MCF 10A (cell line): ENCODE measurements at places on chromosomes 11 and 22.
A peak's percentile ranks its signal among the peaks of the same experiment; 100 is the strongest.

DNA sequence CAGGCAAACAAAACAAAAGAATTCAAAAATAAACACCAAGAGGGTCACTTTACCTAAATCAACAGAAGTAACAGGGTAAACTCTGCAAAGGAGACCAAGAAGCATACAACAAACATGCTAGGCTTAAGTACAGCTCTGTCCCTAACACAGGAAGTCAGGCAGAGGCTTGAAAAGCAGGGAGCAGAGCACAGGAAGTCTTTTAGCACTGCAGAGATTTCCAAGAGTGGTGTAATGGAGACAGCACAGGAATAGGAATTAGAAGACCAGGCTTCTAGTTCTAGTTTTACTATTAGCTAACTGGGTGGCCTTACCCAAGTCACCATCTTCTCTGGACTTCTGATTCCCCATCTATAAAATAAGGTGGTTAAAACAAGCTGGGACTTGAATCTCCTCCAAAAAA, 1.9 kb downstream of the RBFOX2 start:
- DNase-seq: peak; percentile 17

- no peak for DNase-seq
Observed at GRCh38 chr22:17349172-17349571, 20.1 kb upstream of the CECR2 start.

DNA sequence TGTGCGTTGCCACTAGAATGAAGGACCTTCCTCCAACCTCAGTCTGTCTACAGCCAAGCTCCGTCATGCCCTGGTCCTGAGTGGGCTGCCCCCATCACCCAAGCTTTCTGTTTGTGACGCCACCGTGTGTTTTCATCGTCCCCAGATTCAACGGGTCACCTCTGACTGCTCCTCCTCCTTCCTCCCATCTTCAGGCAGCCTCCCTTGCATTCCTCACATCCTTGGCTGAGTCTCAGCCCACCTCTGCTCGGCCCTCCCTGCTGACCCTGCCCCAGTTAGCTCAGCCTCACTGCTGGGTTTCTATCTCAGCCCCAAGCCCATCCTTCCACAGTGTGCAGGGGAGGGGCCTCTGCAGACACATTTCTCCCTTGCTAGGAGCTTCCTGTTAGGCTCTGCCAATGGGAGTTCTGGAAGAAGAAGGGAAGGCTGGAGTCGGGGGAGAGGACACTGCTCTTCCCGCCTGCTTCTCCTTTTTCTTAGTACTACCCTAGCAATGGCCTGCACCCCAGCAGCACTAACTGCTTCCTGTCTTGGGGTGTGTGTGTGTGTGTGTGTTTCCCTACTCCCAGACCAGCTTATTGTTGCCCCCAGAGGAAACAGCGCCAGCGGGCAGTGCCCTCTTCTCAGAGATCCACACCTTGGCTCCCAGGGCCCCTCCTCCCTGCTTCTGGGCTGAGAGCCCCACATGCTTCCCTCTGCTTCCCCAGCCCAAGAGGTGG, 5.2 kb downstream of the IFT27 start:
- no peak for DNase-seq

DNA sequence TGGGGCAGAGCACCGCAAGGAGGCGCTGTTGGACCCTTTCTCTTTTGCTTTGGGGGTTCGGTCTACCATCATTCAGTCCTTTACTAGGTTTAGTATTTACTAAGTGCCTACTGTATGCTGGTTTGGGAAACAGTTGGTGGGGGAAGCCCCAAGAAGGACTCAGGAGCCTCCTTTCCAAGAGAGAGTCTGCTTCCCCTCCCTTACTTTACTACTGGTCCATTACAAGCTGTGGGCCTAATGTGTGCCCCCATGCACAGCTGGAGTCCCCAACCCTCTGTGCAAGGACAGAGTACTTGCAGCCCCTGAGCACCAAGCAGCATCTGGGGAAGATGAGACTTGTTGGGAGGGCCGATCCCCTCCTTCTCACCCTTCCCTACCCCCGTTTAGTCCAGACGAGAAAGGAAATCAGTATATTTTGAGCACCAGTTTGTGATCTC, 876 bp upstream of the UBE2L6 start:
- peak; percentile 84 for DNase-seq

GRCh38 chr11:45725776-45726492, 60.5 kb upstream of the CHST1 start:
- no peak for DNase-seq

DNA sequence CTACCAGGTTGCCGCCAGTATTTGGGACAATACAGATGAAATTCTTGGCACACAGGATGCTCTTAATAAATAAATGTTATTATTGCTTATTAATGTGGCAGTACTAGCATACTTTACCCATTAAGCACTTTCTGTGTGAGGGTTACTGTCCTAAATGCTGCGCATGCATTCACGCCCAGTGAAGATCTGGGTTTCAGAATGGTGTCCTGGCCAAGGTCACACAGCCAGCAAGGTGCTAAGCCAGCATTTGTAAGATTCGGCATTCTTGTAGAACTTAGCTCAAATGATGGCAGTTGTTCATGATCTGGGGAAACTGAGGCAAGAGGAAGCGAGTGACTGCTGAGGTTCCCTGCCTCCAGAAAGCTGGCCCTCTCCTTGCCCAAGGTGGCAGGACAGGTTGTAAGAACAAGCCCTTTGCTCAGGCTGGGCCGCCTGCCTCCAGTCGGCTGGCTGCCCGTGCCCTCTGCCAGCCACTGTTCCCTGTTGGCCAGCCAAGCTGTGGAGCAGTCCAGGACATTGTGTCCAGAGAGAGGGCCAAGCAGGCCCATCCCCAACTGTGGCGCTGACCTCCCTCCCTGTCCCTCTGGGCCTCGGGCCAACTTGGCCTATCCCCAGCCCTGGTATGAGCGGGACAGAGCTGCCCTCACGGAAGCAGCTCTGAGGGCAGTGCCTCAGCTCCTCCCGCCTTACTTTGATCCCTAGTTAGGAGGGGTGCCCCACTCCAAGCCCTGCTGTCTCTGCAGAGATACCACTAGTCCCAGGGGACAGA, 28.8 kb downstream of the TOB2 start:
- DNase-seq: peak; percentile 85

DNA sequence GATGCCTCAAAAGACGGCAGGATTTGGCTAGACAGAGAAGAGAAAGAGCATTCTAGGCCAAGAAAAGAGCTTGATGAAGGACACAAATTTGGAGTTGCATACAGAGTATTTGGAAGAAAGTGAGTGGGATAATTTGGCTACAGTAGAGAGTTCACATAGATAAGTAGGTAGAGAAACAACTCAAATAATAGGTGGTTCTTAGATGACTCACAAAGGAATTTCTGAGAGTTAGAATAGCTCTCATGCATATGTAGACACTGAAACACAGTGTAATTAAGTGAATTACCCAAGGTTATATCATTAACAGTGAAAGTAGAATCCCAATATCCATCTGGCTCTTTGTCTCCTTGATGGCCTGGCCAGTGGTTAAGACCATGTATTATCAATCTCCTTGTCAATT, 228.6 kb upstream of the DDI1 start:
- DNase-seq: no peak

GRCh38 chr11:66183494-66184048, 84.9 kb upstream of the RAB1B start:
- DNase-seq: no peak

GRCh38 chr11:1219834-1220815, 2.7 kb upstream of the MUC5B start:
- no peak for DNase-seq

- DNase-seq: no peak
Observed at GRCh38 chr11:5690736-5691135, 1.1 kb downstream of the TRIM22 start.

GRCh38 chr11:11706028-11706427, 84.2 kb upstream of the GALNT18 start:
- DNase-seq: peak; percentile 61

DNA sequence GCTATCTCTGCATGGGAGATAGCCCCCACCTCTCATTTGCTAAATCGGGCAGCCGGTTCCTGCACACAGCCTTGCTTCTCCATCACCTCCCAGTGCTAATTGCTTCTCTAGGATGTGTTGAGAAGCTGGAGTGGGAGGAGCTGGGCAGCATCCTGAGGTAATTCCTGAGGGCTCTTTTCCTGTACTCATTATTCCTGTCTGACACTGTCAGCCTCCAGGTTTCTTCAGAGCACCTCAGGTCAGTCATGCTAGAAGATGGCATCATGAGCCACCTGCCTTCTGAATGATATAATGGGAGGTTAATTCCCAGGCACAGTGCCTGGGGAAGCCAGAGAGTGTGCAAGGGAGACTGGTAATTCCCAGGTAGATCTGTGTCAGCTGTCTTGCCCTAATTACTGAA, 133.0 kb downstream of the RAB38 start:
- DNase-seq: no peak

DNA sequence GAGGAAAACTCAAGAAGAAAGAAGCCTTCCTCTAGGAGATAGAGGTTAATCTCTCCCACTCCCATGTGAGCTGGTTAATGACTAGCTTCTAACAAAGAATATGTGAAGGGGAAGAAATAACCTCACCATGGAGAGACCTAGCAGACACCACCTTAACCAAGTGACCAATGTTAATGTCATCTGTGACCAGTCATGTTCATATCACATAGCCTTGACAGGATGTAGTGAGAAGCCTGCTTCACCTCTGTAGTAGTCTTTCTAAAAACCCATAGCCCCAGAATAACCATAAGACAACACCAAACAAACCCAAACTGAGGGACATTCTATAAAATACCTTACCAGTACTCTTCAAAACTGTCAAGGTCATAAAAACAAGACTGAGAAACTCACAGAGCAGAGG, 21.5 kb upstream of the POU2AF1 start:
- no peak for DNase-seq

GRCh38 chr11:43243927-43244326, 67.9 kb upstream of the API5 start:
- DNase-seq: no peak

GRCh38 chr22:48632646-48633246, 1194.9 kb downstream of the BRD1 start:
- no peak for DNase-seq

DNA sequence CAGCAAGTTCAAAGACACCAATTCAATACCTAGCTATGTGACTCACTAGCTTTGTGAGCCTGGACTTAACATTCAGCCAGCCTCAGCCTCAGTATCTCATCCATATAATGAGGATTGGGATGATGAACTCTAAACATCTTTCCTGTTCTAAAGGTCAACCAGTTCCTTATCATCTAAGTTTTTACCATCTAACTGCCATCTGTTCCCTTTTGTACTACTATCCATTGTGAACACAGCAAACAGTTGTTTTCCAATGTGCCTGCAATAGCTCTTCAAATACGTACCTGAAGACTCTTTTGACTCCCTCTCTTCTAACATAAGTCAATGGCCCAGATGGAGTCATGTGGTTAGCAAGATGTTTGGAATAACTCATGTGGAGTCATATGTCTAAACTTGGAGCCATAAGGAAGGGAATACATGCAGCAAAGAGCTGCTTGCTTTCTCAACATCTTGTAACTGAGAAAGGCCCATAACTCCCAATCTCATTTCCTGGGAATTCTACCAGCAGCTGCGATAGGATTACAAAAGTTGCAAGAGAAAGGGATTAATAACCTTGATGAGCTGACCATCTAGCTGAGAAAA, 19.4 kb downstream of the SYTL2 start:
- DNase-seq: no peak

DNA sequence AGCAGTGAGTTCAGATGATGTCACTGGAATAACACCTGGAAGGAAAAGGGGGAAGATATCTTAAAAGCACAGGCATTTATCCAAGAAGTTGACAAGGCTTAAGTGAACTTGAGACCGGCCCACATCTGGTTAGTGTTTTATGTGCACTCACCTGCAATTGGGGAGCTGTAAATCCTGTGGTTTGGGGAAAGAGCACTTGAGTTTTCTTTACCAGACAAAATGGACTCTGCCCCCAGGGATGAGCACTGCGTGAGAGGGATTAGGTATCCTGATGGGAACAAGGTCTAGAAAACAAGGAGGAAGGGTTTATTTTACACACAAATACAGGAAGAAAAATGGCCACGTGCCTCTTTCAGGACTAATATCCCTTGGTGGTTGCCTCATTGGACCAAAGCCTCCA, 15.2 kb downstream of the E2F8 start:
- DNase-seq: no peak

- peak; percentile 12 for DNase-seq
Observed at GRCh38 chr22:49789289-49790141, 38.2 kb downstream of the BRD1 start.

DNA sequence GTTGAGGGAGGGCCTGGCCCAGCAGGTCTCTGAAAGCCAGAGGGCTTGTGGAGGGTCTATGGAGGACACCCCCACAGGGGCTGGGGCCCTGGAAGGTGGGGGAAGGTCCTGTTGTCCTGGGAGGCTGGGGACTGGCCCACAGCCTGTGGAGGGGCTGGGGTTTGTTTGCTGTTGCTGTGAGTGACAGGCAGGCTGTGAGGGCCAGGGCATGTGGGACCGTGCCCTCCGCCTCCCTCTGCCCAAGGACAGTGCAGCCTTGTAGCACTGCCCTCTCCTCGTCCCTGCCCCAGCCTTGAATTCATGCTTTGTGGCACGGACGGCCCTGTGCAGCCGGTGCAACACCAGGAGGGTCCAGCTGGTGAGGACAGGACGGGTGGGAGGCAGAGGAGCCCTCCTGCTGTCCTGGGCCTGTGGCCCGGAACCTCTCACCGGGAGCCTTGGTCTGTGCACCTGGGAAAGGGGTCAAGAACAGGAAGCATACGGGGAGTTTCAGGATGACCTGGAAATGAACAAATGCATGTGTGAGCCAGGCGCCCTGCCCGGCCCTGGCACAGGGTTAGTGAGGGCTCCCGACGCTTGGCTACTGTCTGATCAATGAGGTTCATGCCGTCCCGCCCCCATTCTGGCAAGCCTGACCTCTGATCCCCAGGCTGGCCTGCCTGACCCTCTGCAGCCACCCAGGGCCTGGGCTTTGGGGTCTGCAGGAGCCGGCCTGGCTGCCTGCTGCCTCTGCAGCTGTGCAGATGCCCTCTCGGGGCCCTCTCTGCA, 37.4 kb upstream of the PRODH start:
- no peak for DNase-seq

GRCh38 chr22:37407856-37408255, 19.4 kb downstream of the ELFN2 start:
- no peak for DNase-seq

DNA sequence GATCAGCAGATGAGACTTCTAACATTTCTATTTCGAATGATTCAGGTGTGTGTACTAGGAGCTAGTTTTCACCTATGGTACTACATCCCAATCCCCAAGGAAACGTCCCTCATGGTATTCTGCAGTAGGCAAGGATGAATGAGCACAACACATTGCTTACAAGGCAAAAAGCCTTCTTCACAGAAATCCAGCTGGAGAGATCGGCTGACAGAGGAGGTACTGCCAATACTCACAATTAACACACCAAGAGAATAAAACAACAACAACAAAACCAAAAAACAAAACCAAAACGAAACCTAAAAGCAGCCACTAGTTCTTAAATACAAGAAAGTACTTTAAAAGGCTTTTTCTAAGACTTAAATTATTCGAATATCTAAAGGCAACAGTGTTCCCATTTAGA, 101.4 kb downstream of the PICALM start:
- no peak for DNase-seq

- no peak for DNase-seq
Observed at GRCh38 chr11:111359223-111360149, 19.6 kb downstream of the POU2AF1 start.
